LHCN-M2 (cell line): ENCODE measurements at places on chromosomes 2 and 18. TPM values are rescaled to one million over a fixed set of nuclear protein-coding genes. Genes with fewer than 3 reads are reported as not detected.
A peak's percentile ranks its signal among the peaks of the same experiment; 100 is the strongest.

- DNase-seq = no peak
Observed at GRCh38 chr18:76142611-76143010, 352.4 kb downstream of the ZNF516 start.

DNA sequence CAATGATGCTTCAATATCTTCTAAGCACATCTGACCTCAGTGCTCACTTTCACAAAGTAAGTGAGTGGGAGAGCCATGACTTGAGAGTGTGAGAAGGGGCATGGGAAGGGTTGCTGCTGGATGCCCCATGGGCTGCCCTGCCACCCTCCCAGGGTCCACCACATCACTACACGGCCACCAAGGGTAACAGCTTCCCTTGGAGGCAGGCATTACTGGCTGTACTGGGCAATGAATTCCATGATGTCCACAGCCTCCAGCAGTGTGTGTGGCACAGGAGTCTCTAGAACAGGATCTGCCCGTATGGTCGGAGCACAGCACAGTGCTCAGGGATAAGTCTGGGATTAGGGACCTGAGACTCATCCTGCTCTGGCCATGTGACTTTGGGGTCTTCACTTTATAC is 481.0 kb upstream of the MYT1L start:
- DNase-seq = no peak

DNA sequence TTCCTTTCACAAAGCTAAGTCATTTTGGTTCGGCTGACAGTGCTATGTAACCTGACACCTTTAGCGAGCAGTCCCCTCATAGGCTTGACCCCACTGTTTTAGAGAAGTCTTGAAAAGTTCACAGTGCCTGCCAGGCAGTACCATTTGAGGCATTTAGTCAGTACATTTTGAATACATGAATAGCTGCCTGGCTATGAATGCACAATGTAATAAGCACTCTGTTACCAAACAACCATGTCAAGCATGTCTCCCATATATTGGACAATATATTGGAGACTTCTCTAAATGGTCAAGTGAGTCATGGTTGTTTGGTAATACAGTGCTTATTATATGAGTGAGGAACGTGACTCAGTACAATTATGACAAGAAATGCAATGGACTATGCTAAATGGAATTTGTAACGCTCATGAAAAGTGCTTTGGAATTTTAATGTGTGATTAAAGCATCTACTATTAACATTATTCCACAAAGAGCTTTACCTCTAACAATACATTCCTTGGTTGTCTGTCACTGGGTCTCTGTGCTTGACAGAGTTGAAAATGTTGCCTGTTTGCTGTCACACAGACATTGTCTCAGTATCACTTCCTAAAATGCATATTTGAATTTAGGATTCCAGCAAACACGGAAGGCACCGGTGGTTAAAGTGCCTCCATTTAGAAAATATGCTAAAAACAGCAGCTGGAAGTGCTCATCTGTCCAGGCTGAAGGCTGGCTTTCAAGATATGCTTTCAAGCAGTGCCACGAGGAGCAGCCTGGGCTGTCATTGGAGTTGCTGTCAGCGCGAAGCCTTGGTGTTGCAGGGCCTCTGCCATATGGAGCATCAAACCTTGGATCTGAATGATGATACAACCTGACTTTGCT is 458.6 kb downstream of the FBXO15 start:
- DNase-seq = no peak

DNA sequence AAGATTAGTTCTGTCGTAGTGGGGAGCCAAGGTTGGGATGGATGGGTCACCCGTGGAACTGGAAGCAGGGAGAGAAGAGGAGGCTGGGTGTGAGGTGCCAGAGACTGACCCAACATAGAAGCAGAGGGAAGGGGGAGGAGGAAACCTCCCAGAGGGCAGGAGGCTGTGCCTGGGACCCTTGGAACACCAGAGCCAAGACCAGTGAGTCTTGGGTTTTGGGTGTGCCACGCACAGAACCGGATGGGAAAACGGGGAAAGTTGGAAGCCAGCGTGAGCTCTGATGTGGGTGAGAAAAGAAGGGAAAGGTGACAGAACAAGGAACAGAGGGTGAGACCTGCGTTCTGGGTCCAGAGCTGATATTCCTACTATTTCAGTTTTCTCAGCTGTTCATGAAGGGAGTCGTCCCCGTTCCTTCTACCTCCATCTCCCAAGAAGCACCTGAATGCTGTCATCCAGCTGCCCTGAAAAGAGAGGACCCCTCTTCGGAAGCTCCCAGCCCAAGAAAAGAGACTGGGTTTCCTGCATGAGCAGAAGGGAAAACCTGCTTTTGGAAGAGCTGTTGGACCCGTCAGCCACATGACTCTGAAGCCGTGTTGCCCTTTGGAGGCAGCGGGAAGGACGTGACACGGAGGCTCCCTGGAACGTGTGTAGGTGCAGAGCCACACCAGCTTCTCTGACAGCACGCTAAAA is 250.1 kb downstream of the NDUFA10 start:
- no peak for DNase-seq

GRCh38 chr2:226256237-226256636 is 543.4 kb downstream of the IRS1 start:
- DNase-seq = peak; percentile 55

- DNase-seq = no peak
Observed at GRCh38 chr2:118994172-118994700, 52.2 kb downstream of the MARCO start.

GRCh38 chr2:126399001-126399400 is 257.0 kb upstream of the GYPC start:
- DNase-seq = no peak

DNA sequence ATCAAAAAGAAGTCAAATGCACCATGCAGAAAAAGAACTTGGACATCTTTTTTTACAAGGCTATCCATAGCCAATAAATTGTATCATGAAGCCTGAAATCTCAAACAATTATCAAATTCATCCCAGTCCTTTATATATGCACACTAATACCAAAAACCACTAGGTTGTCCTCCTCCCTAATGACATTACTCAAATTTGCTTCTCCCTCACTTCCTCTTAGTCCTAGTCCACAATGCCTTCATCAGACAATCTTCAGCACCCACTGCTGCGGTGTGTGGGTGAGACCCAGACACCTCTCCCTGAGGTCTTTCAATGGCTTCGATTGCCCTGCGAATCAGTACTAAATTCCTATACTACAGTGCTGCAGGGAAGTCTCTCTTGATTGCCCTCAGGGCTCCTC is 58.1 kb downstream of the CLASP1 start:
- DNase-seq = no peak

- no peak for DNase-seq
Observed at GRCh38 chr2:150789376-150789905, 302.0 kb upstream of the RND3 start.

- no peak for DNase-seq
Observed at GRCh38 chr18:63523660-63524059, 18.5 kb upstream of the SERPINB12 start.

DNA sequence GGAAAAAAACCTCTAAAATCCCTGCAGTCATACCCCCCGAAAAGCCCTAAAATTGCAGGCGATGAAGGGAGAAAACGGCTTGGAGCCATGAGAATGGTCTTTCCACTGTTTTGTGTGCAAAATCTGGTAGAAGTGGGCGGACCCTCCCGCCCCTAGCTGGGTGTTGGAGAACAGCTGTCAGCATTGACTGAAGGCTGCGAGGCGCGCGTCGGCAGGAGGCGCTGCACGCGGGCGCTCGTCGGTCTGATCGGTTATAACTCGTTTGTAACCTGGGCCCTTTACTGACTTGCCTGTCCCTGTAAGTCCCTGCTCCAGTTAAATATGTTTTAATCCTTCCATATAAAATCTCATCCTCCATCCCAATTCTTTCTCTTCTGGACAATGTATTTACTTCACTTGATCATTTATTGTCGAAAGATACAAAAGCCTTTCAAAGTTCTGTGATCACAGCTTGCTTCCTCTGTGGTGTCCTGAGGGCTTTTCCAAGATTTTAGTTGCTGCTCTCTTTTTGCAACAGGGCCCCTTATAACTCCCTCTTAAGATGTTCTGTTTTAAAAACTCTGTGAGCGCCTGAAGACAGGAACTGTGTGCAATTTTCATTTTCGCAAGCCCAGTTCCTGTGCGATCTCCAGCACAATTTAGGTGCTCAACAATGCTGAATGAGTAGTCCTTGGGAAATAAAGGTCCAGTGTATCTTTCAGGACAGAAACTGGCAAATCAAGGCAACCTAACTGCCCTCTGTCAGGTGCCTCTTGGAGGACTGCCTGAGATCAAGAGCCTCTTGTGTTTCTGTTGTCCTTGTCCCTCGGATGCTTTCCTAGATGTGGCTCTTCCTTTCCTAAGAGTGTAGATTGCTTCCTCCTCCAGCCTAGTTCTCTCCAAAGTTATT is 918 bp upstream of the HNRNPLL start:
- peak; percentile 84 for DNase-seq

- DNase-seq = no peak
Observed at GRCh38 chr2:119029297-119029696, 87.3 kb downstream of the MARCO start.

DNA sequence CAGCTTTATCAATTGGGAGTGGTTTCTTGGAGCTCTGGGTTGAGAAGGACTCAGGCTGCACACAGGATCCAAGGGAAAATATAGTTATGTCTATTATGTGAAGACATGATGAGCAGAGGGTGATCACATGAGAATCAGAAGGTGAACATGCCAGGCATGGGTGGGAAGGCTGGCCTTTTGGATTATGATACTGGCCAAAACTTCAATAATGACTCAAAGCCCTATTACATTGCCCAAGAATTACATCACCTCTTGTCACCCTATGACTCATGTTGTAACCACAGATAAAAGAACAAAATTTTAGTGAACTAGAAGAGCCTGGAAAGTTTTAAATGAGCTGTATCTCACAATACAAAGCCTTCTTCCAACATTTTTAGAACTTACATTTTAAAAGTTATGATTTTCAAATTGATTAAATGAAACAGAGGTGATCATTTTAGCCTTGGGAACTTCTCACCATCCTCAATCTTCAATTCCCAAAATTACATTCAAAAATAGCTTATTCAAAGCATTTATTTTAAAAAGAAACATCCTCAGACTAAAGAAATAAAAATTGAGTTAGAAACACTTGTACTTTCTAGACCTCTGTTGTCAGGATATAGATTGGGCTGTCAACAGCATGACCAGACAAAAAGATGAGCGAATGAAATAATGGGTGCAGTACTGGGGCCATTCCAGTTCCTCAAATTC is 428.3 kb downstream of the MBD2 start:
- peak; percentile 35 for DNase-seq

- DNase-seq = no peak
Observed at GRCh38 chr2:168434146-168434545, 21.9 kb upstream of the CERS6 start.

GRCh38 chr2:219003267-219003634 is 10.0 kb upstream of the CRYBA2 start:
- DNase-seq = no peak

GRCh38 chr2:168530982-168531622 is 75.0 kb downstream of the CERS6 start:
- peak; percentile 69 for DNase-seq

DNA sequence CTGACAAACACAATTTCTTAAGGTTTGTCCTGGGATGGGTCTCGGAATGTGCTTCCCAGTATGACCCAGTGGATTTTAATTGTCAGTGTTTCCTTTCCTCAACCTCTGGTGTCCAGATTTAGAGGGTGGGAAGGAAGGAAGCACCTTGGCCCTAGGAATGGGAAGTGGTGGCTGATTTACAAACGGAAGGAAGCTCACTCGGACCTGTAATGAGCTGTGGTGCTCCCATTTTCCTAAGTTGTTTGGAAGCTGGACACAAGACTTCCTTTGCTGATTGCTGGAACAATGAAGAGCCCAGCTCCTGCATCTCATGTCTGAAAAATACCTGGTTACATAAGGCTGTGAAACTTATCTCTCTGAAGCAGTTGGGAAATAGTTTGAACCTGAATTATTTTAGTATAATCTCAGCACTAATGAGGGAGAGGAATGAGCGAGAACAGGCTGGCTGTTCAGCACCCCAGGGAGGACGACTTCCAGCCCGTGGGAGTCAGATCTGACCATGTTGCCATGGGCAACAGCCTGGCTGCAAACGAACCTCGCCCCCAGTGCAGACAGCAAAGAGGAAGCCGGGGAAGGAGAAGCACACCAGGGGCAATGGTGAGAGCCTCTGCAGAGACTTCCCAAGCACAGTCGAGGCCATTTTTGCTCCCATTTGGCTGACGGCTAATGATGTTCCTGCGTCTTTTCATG is 74.4 kb upstream of the ASB18 start:
- no peak for DNase-seq

GRCh38 chr18:54948350-54948837 is 10.9 kb downstream of the CCDC68 start:
- DNase-seq = no peak

DNA sequence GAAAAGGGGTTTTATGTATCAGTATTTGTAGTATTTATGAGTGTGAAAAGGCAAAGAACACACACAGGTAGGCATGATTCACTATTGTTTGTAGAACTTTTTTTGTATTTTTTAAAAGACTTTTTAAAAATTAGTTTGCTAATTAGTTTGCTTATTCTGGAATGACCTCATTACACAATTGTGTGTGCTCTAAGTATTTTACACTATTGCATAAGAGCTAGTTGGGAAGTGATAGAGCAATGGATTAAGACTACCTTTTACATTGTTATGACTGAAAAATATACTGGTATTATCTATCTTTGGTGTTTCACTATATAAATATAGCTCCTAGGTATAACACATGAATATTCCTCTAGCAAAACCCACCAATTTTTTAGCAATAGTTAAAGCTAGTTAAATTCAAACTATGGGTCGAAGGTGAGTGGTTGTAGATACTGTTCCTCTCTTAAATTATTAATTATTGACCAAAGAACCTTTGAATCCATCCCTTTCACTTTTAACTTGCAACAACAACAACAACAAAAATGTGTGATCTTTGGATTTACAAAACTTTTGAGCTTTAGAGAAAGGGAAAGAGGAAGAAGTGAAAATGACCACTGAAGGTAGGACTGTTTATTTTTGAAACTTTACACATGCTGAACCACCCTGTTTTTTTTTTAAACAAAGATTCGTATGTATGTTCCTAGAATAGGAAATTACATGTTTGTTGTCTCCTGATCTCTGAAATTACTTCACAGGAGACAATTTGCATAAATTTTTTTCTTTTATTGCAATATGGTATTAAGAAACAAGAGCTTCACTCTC is 18.7 kb downstream of the ITPRID2 start:
- no peak for DNase-seq

- DNase-seq = no peak
Observed at GRCh38 chr2:150150144-150150543, 337.3 kb downstream of the RND3 start.

DNA sequence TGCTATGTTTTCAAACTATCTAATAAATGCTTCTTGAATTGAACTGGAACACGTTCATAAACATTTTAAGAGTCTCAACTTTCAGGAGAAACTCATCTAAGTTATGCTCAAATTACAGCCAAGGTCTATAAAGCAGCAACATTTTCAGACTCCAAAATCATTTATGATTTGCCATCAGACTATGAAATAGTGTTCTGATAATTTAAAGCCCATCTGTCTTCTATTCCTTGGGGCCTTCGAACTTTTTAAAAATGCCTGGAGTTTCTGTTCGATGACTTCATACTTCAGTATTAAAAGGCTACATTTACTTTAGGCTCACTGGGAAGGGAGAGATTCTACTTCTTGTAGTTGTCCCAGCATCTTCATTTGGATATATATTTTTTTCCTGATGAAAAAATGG is 73.6 kb upstream of the NXPH2 start:
- no peak for DNase-seq

Gene STARD6
- total RNA-seq = not detected in 2 replicates

Gene RBM44
- total RNA-seq = 0.06 and 0.34 TPM in 2 replicates

Gene SULT1C2
- 0.06 TPM in 1 of 2 replicates, not detected in the other for total RNA-seq

Gene RBM43
- 3.0 and 6.0 TPM in 2 replicates for total RNA-seq

Gene ANKRD36
- total RNA-seq = 9.6 and 11.6 TPM in 2 replicates

Gene MAP3K19
- not detected in 2 replicates for total RNA-seq

Gene ERMN
- total RNA-seq = 0.06 TPM in 1 of 2 replicates, not detected in the other

Gene TWIST2
- total RNA-seq = 26.2 and 28.5 TPM in 2 replicates

Gene TLX2
- total RNA-seq = 0.46 and 1.1 TPM in 2 replicates

Gene CRYGC
- not detected in 2 replicates for total RNA-seq

Gene ST8SIA5
- total RNA-seq = 1.2 and 2.8 TPM in 2 replicates

Gene C2orf80
- total RNA-seq = not detected in 2 replicates
